A549 treated with ZK216348 at 1 μM for 4 hours (cell line): ENCODE measurements at places on chromosomes 16 and 17. TPM values are rescaled to one million over a fixed set of nuclear protein-coding genes. Genes with fewer than 3 reads are reported as not detected.

NPIPB6 gene
- total RNA-seq = 1.4 to 2.9 TPM (median 1.5 TPM) in 5 replicates

KAT7 gene
- total RNA-seq = 24.7 to 29.5 TPM (median 26.8 TPM) in 5 replicates

BCO1 gene
- 0.80 to 1.7 TPM (median 1.2 TPM) in 5 replicates for total RNA-seq

MARF1 gene
- 9.0 to 12.2 TPM (median 11.4 TPM) in 5 replicates for total RNA-seq

TPPP3 gene
- 7.5 to 12.4 TPM (median 12.3 TPM) in 5 replicates for total RNA-seq

JMJD6 gene
- total RNA-seq = 77.4 to 84.0 TPM (median 81.2 TPM) in 5 replicates

KRTAP9-8 gene
- not detected in 5 replicates for total RNA-seq

TMC6 gene
- 5.1 to 16.8 TPM (median 12.6 TPM) in 5 replicates for total RNA-seq

CD300H gene
- total RNA-seq = 0.67 to 1.1 TPM (median 0.93 TPM) in 3 of 5 replicates, not detected in the others

TBX2 gene
- total RNA-seq = 3.5 to 7.0 TPM (median 6.9 TPM) in 5 replicates

HAP1 gene
- 1.1 to 1.8 TPM (median 1.5 TPM) in 5 replicates for total RNA-seq

OR2C1 gene
- not detected in 5 replicates for total RNA-seq

CHCT1 gene
- not detected in 5 replicates for total RNA-seq

ABCC3 gene
- total RNA-seq = 97.9 to 174 TPM (median 149 TPM) in 5 replicates

RNPS1 gene
- total RNA-seq = 254 to 289 TPM (median 260 TPM) in 5 replicates

COPZ2 gene
- 11.8 to 17.3 TPM (median 16.5 TPM) in 5 replicates for total RNA-seq

CPHXL2 gene
- not detected in 5 replicates for total RNA-seq

CD300LB gene
- 0.11 TPM in 1 of 5 replicates, not detected in the others for total RNA-seq

OR3A3 gene
- 0.07 TPM in 1 of 5 replicates, not detected in the others for total RNA-seq

OR1F1 gene
- total RNA-seq = 0.32 to 0.76 TPM (median 0.41 TPM) in 5 replicates

FBXL20 gene
- total RNA-seq = 6.9 to 9.3 TPM (median 7.4 TPM) in 5 replicates

DUSP14 gene
- total RNA-seq = 42.2 to 50.6 TPM (median 48.9 TPM) in 5 replicates

FOXC2 gene
- 2.7 to 4.0 TPM (median 3.8 TPM) in 5 replicates for total RNA-seq

G6PC1 gene
- total RNA-seq = not detected in 5 replicates

ACAP1 gene
- total RNA-seq = 2.9 to 5.3 TPM (median 3.1 TPM) in 5 replicates

CRYBA1 gene
- total RNA-seq = not detected in 5 replicates

EIF5A gene
- 1,510 to 1,758 TPM (median 1,707 TPM) in 5 replicates for total RNA-seq

ZNF469 gene
- total RNA-seq = 5.5 to 14.1 TPM (median 11.2 TPM) in 5 replicates

KRTAP16-1 gene
- total RNA-seq = not detected in 5 replicates

SERPINF2 gene
- 1.7 to 3.1 TPM (median 2.3 TPM) in 5 replicates for total RNA-seq

NPIPA2 gene
- 0.84 to 2.0 TPM (median 1.3 TPM) in 5 replicates for total RNA-seq

ADAM11 gene
- 1.3 to 2.7 TPM (median 2.0 TPM) in 5 replicates for total RNA-seq

WSCD1 gene
- total RNA-seq = 1.9 to 3.9 TPM (median 3.3 TPM) in 5 replicates

KREMEN2 gene
- total RNA-seq = 0.85 to 3.2 TPM (median 2.4 TPM) in 5 replicates

REXO5 gene
- total RNA-seq = 3.5 to 6.0 TPM (median 4.5 TPM) in 5 replicates

NOTUM gene
- 0.29 to 0.66 TPM (median 0.49 TPM) in 4 of 5 replicates, not detected in the other for total RNA-seq

ZDHHC1 gene
- total RNA-seq = 3.7 to 7.1 TPM (median 5.9 TPM) in 5 replicates

RAB26 gene
- 3.0 to 4.2 TPM (median 3.6 TPM) in 5 replicates for total RNA-seq

ATP2C2 gene
- total RNA-seq = 0.09 to 0.51 TPM (median 0.19 TPM) in 4 of 5 replicates, not detected in the other

NPIPB9 gene
- total RNA-seq = 1.4 to 2.2 TPM (median 1.8 TPM) in 5 replicates

CHAD gene
- not detected in 5 replicates for total RNA-seq

TP53TG3C gene
- total RNA-seq = 0.43 TPM in 1 of 5 replicates, not detected in the others

ICAM2 gene
- total RNA-seq = not detected in 5 replicates
